NCI-H748 treated with DMSO at 0.1 percent for 48 hours (cell line): ENCODE measurements at places on chromosomes 3 and 15.

DNA sequence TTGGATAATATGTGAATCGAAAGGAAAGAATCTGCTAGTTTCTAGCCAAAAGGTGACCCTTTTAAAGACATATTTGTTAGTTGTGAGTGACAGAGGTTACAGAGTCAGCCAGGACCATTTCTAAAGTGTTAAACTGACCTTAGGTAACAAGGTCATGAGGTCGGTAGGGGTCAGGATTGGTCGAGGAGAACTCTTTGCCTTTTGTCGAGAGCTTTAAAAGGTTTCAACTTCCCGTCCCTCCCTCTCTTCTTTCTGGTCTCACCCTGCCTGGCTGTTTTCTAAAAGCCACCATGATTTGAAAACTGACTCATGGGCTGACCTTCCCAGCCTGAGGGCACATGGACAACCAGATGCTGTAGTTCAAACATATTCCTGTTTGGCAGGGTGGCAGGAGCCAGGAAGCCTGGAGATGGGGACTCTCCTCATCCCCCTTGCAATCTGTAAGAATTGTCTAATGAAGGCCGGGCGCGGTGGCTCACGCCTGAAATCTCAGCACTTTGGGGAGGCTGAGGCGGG is 25.8 kb upstream of the PRTG start:
- DNase-seq = no peak

DNA sequence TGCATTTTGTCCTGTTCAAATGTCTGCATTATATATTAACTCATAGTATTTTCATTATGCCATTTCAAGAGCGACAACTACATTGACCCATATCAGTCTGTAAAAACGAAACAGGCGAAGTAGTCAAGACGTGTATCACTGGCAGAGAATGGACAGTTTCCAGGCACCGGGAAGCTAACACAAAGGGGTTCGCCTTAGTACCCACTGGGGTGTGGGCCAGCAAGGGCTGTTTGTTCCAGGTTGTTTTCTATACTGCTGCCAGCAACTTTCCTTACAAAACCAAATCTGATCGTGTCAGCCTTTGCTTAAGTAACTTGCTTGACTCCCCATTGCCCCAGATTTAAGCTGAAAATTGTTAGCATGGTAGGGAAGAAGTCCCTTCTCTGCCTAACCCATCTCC is 87.1 kb downstream of the CGNL1 start:
- DNase-seq = no peak

DNA sequence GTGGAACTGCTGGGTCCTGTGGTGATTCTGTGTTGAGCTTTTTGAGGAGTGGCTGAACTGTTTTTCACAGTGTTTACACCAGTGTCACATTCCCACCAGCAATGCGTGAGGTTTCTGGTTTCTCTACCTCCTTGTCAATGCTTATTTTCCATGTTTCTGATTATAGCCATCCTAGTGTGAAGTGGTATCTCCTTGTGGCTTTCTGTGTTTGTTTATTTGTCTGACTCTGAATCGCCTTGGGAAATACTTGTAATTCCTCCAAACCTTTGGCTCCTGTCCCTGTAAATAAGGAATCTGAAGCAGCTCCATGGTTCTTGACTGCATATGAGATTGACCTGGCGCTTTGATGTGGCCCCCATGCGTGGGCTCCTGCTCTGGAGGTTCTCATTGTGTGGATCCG is 20.6 kb downstream of the FAN1 start:
- no peak for DNase-seq

GRCh38 chr3:146382386-146382785 is 87.0 kb downstream of the PLSCR2 start:
- DNase-seq = no peak

- DNase-seq = no peak
These were observed 543 bp downstream of the MEF2A start for GRCh38 chr15:99566157-99566897.

GRCh38 chr15:42185801-42186200 is 22.3 kb downstream of the VPS39 start:
- DNase-seq = no peak

GRCh38 chr3:146594843-146595482 is 10.2 kb downstream of the PLSCR5 start:
- no peak for DNase-seq

GRCh38 chr3:11764931-11765363 is 81.7 kb downstream of the TAMM41 start:
- no peak for DNase-seq

DNA sequence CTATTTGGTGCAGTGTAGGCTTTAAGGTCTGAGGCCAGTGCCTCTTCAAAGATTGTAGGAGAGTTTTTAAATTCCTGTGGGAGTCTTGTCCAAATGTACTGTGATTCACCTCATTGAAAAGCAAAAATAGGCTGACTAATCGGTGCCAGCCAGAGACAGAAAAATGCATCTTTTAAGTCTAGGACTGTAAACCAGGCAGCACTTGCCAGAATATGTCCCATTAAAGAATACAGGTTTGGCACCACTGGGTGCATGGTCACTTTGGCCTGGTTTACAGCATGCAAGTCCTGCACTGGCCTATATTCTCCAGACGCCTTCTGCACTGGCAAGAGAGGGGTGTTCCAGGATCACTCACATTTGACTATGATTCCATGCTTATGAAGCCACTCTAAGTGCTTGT is 20.3 kb upstream of the NOX5 start:
- DNase-seq = no peak

GRCh38 chr3:143771258-143771657 is 77.0 kb downstream of the SLC9A9 start:
- DNase-seq = no peak
